Activated T-helper 1 cell treated with Interleukin-2 at 50 U/mL for 16 hours (primary cell): ENCODE measurements at places on chromosomes 12 and 14.

GRCh38 chr14:54784657-54785056 is 118.0 kb downstream of the GCH1 start:
- DNase-seq: no peak

DNA sequence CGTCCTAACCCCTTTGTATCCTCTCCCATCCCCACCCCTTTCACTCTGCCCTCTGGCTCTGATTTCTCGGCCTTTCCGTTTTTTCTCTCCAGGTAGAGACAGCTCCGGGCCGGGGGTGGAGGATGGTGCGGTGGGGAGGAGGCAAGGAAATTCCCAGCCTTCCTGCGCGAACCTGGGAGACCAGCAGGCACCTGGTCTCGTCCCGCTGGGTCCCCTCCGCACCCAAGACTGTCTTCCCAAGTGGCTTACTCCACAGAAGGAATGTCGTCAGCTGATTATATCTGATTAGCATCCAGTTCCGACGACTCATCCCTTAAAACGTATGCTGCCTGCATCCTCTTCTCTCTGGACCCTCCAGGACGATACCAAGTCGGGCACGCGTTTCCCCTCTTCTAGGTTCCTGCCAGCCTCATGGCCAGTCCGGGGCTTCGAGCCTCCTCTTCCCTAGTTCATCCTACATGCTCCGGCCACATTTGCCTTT is 42.2 kb upstream of the CAPRIN2 start:
- DNase-seq: no peak

GRCh38 chr12:94264736-94265485 is 116.5 kb downstream of the PLXNC1 start:
- DNase-seq: no peak

DNA sequence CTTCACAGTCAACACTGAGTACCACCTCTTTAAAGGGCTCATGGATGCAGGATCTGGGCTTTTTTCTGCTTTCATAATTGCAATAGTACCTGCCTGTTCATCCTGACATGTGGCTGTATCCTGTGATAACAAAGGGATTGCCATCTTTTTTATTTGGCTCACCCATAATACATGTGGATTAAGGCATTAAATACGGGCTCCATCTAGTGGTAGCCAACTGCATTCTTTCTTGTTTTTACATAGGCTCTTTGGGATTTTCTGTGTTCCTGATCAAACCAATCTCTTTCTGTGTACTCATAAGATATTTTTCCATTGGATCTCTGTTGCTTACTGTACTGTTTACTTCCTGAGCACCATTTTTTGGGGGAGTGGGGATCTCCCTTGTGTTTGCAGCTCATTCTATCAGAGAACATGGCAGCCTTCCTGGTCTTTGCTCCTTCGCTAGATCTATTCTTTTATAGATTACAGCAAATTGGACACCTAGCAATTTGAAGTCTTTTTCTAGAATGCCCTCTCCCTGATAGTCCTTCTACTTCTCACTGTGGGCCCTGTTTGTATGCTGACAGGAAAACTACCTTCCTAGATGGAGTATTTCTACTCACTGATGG is 723.4 kb upstream of the MDGA2 start:
- DNase-seq: no peak

- peak; percentile 8 for DNase-seq
These were observed 982 bp downstream of the BCL7A start for GRCh38 chr12:122022393-122023338.

DNA sequence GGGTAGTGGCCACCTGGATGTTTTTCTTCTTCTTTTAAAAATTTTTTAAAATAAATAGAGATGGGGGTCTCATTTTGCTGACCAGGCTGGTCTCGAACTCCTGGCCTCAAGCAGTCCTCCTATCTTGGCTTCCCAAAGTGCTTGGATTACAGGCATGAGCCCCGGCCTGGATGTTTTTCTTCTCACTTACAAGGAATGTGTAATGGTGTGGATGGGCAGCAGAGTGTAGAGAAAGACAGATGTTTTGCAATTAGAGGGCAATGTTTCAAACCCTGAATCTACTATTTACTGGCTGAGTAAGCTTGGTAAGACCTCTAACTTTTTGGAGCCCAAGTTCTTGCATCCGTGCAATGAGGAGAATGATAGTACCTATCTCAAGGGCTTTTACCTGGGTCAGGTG is 48.1 kb downstream of the ADCK1 start:
- no peak for DNase-seq
